ENCODE measurements at places on chromosomes 3 and 15.

GRCh38 chr3:52777959-52778805 lies 783 bp downstream of the ITIH1 start:
- no peak for DNase-seq

DNA sequence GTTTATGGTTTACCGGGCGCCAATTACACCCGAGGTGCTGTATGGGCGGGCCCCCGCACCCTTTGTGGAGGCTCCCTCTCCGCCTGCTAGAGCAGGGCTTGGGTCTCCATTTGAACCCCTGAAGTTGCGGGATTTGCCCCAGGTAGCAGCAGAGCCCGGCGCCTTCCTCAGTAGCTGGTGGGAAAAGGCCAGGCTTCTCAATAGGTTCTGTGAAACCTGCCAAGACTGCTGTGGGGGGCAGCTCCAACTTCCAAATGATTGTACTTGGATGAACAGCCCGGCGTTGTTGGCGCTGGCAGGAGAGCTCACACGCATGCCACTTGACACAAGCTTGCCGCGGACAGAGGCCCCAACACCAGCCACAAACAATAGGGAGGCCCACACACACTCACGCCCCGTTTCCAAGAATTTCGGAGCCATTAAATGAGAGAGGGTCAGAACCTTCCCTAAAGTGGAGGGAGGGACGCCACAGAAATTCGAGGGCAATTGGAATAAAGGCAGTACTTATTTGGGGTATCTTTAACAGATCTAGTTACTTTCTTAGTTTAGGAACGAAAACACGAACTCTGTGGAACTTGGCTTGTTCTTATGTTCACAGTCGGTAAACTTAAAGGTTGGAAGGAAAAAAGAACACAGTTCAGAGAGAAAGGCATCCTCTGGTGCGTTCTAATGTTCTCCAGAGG lies 1.4 kb downstream of the EPHB3 start:
- no peak for DNase-seq

- DNase-seq, result no peak
Observed at GRCh38 chr3:64488939-64489338, 198.9 kb downstream of the ADAMTS9 start.

DNA sequence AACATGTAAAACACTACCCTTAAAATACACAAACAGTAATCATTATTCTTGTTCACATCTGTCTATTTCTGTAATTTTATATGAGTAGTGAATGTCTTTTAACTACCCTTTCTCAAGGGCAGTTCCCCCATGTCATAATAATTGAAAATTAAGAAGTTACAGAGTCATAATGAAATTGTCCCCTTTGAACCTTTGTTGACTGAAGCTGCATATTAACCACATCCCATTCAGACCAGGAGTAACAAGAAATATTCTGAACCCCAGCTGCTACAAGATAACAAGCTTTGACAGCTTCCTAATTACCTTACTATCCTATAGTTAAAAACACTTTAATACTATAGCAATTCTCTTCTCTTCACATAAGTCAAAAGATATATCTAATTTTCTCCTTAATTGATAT lies 635.9 kb upstream of the SUCLG2 start:
- no peak for DNase-seq

Measured in anterior cingulate cortex (tissue), 58 donors.